ENCODE measurements at places on chromosomes 5 and 9. TPM values are rescaled to one million over a fixed set of nuclear protein-coding genes. Genes with fewer than 3 reads are reported as not detected.

Gene FAM219A
- 22.4 TPM for total RNA-seq

Gene MRPL41
- total RNA-seq, result 22.4 TPM

Gene MEGF10
- total RNA-seq, result 33.0 TPM

Gene MZB1
- not detected for total RNA-seq

Gene CAMK4
- total RNA-seq, result 67.3 TPM

Gene MRPS2
- total RNA-seq, result 13.9 TPM

Gene GPSM1
- 71.7 TPM for total RNA-seq

Gene TSC1
- 36.7 TPM for total RNA-seq

Gene IL17B
- total RNA-seq, result not detected

Gene CCDC192
- not detected for total RNA-seq

Gene CBY3
- total RNA-seq, result not detected

Gene ADAMTSL2
- total RNA-seq, result 2.4 TPM

Gene PCDHA9
- total RNA-seq, result 9.8 TPM

- no peak for DNase-seq
Observed at GRCh38 chr9:137461316-137461662, 2.2 kb upstream of the NSMF start.

- DNase-seq, result no peak
Observed at GRCh38 chr5:56873056-56873455, 36.3 kb upstream of the SETD9 start.

GRCh38 chr9:20479419-20480155, 142.7 kb downstream of the MLLT3 start:
- DNase-seq, result no peak

DNA sequence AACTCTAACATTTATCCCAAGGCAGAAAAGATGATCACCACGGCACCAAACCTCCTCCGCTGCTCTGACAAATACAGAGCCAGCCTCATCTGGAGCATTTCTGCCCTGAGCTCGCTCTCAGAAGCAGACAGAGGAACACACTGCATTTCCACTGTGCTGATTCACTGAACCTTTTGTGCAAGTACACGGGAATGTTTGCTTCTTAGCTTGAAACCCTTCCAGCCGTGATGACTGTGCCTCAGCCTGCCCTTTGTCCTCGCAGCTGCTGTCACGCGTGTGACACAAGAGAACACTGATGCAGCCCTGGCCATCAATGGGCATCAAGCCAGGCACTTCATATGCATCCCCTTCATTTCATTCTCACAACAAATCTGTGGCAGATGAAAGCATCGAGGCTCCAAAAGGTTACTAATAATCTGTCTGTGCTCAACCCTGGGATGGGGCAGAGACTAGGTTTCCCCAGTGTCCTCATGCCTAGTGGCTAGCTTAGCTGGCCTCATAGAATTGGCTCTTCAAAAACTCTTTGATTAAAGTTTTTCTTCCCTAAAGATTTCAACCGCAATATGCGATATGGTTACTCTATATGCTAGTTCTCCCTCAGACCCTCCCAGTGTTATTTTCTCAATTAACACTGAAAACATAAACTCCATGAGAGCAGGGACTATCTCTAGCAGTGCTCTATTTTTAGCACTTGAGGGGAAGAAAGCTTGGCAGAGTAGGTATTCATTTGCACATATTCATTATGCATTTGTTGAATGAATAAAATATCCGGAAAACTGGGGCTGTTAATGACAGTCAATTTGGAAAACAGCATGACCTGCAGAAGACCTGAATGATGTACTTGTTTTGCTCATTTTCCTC, 7.3 kb downstream of the CDC14B start:
- DNase-seq, result peak; percentile 64

DNA sequence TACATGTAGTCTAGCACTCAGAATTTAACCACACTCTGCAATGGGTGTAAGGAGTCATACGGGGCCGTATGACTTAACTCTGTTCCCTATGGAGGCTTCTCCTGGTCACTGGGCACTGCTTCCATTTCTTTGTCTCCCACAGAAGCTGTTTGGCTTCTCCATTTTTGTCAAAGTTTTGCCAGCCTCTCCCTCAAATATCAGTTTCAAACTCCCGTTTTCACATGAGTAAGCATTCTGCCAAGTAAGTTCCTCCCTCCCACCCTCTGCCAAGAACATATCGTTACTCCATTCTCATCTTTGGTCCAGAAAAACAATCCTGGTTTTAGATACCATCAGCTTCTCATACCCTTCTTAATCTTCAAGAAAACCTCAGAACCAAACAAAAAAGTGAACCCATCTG, 6.1 kb downstream of the AFAP1L1 start:
- no peak for DNase-seq

GRCh38 chr9:107345327-107345726, 62.2 kb downstream of the RAD23B start:
- DNase-seq, result no peak

GRCh38 chr5:151903243-151903653, 21.4 kb downstream of the GLRA1 start:
- DNase-seq, result no peak

GRCh38 chr5:30894811-30895210, 298.7 kb upstream of the CDH6 start:
- DNase-seq, result no peak

DNA sequence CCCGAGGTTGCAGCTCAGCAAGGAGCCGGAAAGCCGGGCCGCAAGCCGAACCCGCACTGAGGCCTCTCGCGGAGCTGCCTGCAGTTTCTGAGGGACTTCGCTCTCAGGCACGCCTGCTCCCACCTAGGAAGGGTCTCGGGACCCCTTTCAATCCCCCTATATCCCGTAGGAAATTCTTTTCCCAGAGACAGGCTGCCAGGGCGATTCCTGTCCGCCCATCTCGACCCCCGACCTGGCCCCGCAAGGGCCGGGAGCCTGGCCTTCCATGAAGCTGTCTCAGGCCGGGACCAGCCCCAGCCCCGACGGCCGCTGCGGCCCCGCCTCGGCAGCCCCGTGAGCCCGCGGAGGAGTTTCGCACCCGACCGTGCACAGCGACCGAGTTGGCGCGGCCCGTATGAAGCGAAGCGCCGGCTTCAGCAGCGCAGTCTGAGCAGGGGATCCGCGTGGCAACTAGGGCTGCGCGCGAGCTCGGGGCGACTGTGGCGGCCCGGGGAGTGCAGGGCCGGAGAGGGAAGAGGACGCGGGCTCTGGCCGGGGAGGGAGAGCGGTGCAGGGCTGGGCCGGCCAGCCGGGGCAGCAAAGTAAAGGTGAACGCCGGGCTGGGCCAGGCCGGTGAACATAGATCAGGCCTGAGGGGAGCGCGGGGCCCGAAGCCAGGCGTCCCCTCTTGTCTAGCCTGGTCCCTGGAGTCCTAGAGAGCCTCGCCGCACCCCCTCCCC, 977 bp upstream of the PRDM12 start:
- peak; percentile 40 for DNase-seq

DNA sequence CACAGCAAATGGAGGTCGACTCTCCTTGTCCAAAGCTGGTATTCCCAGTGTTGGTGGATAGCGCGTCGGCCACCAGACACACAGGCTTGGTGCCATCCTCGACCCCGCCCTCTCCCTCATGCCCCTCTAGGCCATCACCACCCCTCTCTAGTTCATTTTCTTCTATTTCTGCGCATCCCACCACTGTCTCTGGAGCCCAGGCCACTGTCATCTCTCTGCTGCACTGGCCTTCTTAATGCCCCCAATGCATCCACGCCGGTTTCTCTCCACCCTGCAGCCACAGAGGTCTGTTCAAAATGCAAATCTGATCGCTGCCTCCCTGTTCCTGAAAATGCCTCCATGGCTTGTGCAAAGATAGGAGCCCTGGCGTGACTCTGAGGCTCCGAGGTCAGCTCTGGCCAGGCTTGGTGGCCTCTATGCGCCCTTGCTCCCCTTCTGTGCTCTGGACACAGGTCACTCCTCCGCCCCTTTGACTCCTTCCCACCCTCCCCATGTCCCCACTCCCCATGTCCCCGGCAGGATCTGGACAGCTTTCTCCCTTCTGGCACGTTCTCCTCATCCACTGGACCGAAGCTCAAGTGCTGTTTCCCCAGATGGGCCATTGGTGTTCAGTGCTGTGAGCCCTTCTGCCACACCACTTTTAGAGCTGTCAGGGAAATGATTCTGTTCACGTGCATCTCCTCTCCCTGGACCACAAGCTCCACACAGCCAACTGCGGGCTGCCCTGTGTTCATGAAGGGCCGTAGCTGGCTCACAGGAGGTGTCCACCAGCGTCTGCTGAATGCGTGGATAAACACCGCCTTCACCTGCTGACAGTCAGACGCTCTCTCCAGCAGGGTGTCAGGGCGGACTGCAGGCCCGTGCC, 59.5 kb upstream of the RNF130 start:
- no peak for DNase-seq

- no peak for DNase-seq
Observed at GRCh38 chr5:151048526-151048925, 28.1 kb downstream of the GPX3 start.

DNA sequence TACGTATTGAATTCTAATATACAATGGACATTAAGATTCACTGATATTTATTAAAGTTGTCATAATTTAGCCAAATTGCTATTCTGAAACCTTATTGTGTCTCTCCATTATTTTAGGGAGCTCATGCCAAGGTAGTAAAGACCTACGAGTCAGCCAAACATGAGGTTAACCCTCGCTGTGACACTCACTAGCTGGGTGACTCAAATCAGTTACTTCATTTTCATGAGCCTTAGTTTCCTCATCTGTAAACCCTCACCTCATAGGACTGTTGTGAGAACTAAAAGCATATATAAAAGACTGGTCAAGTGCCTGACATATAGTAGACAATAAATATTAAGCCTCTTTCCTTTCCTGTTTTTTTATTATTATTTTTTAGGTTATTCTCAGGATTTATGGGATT, 44.0 kb upstream of the PCA3 start:
- DNase-seq, result no peak

GRCh38 chr9:110452227-110452801, 114.7 kb upstream of the TXNDC8 start:
- no peak for DNase-seq

GRCh38 chr5:106254784-106255183, 1416.0 kb downstream of the EFNA5 start:
- DNase-seq, result no peak

DNA sequence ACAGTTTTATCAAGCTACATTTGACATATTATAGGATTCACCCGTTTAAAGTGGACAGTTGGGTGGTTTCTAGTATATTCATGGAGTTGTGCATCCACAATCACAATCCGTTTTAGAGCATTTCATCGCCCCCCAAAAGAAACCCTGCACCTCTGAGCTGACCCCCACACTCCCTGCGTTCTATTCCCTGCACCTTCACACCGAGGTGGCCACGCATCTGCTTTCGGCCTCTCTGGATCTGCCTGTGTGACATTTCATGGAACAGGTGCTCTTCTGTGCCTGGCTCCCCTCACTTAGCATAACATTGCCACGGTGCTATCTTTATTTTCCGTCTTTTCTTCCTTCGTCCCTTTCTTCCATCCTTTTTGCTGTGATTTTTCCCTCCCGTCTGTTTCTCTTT, 32.7 kb downstream of the HRH2 start:
- no peak for DNase-seq

DNA sequence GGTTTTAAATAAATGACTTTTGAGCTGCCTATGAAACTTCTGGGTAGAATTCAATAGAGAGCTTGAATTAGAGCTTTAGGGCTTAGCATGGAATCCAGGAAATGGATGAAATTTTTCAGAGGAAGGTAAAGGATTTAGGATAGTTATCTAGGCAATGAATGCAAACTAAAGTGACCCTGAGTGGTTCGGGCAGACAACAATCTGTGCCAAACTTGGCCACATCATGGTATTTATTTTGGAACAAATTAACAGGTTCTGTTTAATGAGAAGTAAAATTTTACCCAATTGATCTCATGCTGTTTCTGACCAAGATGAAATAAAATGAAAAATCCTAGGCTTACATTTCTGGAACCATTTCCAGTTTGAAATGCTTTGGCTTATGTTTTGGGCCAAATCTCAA, 934.4 kb downstream of the MAT2B start:
- no peak for DNase-seq

- no peak for DNase-seq
Observed at GRCh38 chr9:1202512-1203280, 152.5 kb downstream of the DMRT2 start.

- no peak for DNase-seq
Observed at GRCh38 chr9:119026120-119026519, 343.1 kb downstream of the BRINP1 start.

DNA sequence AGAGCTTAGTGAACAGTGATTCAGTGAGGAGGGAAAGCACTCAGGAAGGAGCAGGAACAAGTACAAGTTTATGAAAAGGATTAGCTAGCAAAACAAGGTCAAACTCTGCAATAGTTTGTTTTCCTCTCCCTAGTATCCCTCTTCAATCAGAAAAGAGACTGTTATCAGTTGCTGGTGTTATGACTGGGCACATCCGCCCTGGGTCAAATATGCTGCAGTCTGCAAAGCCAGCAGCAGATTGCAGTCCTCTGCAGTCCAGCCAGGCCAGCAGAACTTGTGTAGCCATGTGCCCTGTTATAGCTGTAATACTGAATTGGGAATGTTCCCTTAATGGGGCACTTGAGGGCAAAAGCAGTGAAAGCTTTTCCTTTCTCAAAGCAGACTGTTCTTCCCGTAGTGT, 12.0 kb downstream of the PCDHAC2 start:
- no peak for DNase-seq

- DNase-seq, result no peak
Observed at GRCh38 chr9:72991772-72992171, 38.9 kb upstream of the ALDH1A1 start.

DNA sequence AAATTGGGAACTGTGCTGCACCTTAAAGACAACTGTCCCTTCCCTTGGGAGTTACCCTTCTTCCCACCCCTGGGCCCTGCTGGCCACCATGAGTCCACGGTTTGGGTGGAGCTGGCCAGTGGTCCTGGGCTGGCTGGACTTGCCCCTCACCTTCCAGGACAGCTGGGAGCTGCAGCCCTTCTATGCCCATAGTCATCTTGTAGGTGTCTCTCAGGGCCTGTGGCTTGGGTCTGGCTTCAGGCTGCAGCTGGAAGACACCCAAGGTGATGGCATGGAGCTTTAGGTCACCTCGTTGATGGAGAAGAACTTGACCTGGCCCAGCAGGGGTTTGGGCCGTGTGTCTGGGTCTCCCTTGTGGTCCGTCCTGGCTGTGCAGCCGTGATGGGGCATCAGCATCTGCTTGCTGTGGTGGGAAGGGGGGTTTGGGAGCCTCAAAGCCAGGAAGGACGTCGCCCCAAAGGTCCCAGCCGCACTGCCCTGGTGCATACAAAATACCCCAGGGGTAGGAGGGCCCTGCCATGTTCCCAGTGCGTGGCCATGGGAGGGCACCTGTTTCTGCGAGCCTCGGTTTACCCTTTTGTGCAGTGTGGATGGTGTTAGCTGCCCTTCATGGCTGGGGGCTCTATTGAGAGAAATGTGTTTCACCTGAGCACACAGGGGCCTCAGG, 8.9 kb downstream of the WNK2 start:
- DNase-seq, result no peak

- no peak for DNase-seq
Observed at GRCh38 chr9:91298311-91298710, 63.4 kb downstream of the AUH start.

- DNase-seq, result peak; percentile 68
Observed at GRCh38 chr9:69121155-69122081, 52.7 kb upstream of the TJP2 start.
